ENCODE measurements at places on chromosomes 3 and 15.

DNA sequence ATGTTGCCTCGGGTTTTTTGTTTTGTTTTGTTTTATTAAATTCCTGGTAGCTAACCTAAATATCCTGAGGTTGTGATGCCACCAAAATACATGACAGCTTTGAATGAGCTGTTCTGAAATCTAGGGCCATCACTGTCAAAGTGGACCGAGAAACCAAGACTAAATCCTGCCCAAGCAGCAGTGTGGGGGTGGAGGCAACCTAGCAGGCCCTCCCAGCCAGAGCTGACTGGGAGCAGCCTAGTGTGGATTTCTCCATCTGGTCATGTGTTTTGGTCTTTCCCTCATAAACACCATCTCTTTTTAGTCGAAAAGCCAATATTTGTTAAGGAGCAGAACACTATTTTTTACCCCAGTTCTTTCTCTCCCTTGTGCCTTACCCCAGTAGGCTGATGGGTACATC is 52.2 kb downstream of the LARS2 start:
- no peak for DNase-seq

DNA sequence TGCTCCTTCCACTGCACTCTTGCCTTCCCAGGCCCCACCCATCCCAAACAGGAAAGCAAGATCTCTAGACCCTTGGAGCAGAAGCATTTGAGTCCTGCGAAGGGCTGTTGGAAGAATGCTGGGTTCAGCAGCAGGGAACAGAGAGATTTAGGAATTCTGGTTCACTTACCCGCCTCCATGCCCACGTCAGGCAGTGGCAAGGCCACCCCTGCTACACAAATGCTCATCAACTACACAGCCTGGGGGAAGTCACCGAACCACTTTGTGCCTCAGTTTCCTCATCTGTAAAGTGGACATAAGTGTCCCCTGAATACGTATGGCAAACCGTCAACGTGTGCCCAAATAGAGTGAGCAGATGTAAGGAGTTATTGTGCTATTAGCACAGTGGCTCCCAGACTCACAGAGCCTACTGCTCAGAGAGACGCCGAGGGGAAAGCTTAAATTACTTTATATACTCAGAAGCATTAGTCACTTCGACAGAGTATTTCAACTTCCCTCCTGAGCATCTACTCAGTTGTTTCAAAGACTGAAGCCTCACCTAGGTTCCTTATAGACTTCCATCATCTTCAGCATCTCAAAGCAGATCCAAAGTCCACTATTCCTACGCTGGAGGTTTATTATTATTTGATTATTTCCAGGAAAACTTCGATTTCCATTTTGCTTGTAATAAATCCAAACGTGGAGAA is 905 bp downstream of the HOMER2 start:
- DNase-seq, result no peak

DNA sequence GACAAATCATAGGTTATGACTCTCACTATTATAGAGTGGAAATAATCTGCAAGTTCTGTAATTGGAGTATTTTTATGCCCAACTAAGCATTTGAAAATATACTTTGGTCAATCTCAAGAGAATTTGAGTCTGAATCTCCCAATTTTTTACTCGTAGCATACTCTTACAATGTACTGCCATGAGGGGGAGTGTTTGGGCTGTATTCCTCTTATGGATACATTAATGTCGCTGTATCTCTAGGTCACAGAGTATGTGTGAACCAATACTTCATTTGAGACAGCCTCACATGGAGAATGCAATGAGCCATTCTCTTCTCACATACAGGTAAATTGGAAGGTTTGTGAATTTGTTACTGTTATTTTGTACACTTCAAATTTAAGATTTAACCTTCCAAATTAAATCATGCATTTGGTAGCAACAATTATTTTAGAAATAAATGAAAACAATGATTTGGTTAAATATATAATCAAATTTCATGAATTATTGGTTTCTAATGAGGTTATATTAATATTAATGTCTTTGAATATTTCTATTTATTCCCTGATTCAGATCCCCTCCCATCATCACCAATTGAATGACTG is 5.5 kb upstream of the CD200 start:
- no peak for DNase-seq

- DNase-seq, result no peak
These were observed 139.5 kb upstream of the EIF1B start for GRCh38 chr3:40169983-40170382.

GRCh38 chr15:78527325-78527724 is 12.9 kb upstream of the PSMA4 start:
- no peak for DNase-seq

DNA sequence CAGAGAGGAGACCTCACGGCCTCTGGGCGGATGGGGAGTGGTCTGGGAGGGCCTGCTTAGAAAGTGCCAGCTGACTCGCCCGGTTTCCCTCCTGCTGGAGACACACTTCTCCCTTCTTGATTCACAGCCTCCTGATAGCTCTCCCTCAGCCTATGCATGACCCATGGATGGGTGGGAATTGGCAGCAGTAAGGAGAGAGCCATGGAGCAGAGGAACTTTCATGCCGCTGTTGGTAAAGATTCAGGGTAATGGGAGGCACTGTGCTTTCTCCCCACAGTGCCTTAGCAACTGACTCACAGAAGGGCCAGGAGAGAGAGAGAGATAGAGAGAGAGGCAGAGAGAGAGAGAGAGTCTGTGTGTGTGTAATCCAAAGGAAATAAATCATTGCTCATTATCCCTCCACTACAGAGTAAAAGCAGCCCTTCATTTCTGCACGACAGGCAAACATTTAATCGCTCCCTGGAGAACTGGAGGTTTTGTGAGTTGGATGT is 82.8 kb downstream of the SEMA5B start:
- no peak for DNase-seq

DNA sequence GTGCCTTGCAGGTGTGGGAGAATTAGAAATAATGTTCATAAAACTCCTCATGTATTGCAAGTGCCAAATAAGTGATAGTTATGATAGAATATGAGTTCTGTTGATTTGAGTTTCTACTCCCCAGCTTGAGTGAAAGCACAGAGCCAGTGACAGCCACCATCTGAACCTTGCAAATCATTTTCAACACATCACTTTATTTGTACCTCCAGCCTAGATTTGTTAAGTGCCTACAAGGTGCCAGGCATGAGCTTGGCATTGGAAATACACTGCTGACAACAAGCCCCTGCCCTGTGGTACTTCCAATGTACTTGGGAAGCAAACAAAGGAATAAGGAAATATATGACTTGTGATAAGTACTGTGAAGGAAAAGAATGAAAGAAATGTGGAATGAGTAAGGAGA is 17.0 kb downstream of the FEZF2 start:
- DNase-seq, result no peak

DNA sequence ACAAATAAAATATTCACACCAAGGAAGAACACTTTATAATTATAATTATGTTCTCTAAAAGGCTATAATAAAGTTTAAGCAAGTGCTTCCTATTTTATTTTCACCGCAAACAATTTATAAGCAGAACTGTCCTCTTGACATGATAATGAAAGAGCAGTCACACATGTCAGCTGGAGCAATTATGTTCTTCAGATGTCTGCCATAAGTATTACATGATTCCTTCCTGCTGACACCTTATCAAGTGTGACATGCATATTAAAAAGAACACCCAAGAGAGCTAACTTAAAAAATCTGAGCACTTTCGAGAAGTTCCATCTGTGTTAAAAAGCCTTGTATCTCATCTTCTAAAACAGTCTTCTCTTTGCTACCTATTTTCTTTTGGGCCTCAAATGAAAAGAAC is 249.5 kb downstream of the SQOR start:
- DNase-seq, result no peak

DNA sequence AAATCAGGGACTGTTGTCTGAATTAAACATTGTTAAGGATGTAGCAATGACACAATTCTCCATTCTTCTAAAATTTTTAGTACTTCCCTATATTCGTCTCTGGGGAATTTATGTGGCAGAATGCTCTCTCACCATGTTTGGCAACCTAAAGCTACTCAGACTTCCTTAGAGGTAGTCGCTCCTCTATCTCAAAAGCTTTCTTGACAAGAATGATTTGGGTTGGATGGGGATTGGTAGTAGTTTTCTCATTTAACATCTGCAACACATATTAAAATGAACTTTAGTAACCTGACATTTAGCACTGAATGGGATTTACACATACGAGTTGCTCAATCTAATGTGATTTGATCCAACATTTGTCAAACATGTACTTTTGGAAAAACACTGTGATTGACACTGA is 233.3 kb downstream of the RBMS3 start:
- no peak for DNase-seq

GRCh38 chr3:26099692-26100091 is 309.8 kb downstream of the OXSM start:
- DNase-seq, result no peak
